ENCODE measurements at places on chromosomes 7 and 10.
A peak's percentile ranks its signal among the peaks of the same experiment; 100 is the strongest.

- DNase-seq = no peak
These were observed 44.3 kb downstream of the OGDH start for GRCh38 chr7:44650772-44651171.

- DNase-seq = no peak
These were observed 30.5 kb upstream of the ZNF273 start for GRCh38 chr7:64872351-64873154.

DNA sequence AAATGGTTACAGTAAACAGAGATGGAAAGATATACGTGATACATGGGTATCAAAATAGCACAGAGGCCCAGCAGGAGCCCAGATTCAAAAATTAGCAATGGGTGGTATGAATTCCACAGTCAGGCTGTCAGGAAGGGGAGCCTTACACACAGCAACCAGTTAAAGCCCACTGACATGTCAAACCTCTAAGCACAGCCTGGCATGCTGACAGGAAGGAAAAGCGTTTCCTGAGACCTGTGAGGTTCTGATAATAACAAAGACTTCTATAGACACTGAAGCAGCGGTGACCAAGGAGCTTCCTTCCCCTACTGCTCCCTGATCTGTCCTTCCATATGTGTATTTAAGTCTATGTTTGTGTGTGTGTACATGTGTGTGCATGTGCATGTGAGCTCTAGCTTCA is 89.9 kb downstream of the PHYHIPL start:
- DNase-seq = no peak

GRCh38 chr10:51121861-51122260 is 47.6 kb downstream of the PRKG1 start:
- DNase-seq = no peak

DNA sequence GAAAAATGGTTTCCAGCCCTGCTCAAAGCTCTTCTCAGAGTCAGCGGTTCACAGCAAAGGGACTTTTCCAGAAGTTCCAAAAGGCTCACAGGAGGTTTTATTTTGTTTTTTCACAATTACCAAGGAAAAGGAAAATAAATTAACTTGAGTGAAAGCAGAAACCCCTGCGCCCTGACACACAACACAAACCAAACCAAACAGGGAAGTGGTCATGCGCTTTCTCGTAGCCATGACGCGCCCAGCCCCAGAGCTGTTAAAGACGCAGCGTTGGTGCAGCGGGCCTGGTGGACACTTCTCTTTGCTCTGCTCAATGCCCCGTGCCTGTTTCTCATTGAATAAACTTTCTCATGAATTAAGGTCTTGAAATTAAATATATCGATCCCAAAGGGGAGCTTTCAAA is 134.4 kb upstream of the LYZL2 start:
- DNase-seq = no peak

DNA sequence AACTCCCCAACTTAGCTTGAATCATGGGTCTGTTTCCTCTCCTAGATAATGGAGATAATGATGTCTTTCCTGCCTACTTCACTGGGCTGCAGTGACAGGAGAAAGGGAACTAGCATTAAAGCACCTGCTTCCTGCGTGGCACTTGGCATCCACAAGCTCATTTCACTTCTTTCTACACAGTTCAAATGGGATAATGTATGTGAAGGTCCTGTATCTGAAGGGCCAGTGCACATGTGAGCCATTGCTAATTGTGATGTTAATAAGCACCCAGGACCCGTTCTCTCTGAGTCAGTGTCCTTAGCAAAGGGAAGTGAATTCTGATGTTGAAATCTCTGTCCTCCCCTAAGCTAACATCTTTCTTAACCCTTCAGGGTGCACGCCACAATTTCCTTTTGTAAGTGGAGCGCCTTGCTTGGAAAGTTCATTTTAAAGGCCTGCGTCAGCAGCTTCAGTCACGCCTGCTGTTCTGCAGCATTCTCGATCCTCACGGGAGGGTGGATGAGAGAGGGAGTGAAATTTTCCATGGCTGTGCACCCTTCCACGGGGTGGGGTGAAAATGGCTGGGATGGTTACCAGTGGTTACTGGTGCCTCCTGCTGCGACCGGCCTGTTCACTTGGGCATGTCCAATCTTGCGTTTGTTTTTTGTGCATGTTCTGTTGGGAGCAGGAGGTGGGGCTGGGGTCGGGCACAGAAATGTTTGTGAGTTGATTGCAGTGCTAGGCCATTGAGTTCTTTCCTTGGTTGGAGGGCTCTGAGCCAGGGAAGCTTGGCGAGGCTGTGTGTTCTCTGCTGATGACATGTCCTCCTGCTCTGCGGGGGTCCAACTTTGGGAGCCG is 59.2 kb downstream of the HK1 start:
- peak; percentile 92 for DNase-seq

- DNase-seq = peak; percentile 91
These were observed 439 bp upstream of the EMX2 start for GRCh38 chr10:117541909-117542705.

DNA sequence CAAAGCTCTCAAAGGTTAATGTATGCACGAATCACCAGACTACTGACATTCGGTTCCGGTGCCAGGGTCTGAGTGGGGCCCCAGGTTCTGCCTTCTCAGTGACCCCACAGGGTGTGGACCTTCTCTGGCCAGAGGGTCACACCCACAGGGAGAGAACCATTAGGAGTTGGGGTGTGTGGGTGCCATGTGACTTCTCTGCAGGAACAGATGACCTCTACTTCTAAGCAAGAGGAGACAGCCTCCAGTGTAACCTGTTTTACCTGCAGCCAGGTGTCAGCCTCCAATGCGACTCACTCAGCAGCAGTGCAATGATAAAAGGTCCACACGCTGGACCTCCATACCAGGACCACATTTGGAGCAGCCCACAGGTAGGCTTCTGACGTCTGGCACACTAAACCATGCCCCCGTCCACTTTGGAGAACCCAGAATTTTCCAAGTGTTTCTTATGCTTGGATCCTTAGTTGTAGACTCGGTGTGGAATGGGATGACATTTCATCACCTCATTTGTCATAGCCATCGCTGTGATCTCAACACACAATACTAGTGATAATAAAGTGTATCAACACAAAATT is 16.2 kb upstream of the INSIG1 start:
- DNase-seq = no peak

DNA sequence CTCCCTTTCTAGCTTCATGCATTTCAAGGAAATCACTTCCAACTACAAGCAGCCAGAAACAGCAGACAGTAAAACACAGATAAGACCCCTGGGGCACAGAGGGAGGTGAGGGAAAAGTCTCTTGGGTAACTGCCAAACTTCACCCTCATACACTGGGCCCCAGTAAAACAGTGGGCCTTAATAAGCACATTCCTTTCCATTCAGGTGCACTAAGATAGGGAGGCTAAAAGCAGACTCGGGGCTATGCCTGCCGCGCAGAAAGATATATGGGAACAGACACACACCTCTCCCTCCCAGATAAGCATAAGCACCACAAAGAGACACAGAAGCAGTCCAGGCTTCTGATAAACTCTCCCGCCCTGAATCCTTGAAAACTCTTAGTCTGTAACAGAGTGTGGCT is 117.0 kb downstream of the TYW1B start:
- DNase-seq = no peak

DNA sequence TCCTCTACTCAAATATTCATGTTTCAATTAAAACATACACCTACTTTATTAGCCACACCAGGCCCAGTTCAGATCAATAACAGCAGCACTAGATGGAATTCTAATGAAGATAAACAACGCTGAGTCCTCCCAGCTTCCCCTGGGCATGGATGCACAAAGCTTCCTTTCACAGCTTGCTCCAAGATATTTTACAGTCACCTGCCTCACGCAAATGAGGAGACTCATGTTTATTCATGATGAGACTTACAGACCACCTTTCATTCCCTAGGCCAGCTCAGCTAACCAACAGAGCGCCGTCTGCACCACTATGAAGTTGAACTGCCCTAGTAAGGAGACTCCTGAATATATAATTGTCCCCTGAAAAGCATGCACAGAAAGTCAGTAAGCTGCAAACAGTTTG is 283.0 kb upstream of the AOAH start:
- DNase-seq = no peak

- DNase-seq = peak; percentile 82
These were observed 376.8 kb downstream of the EXOC4 start for GRCh38 chr7:133629701-133630100.

All from fibroblast of mammary gland (primary cell).